Ureter (tissue), 1 donor: ENCODE measurements at places on chromosomes 5 and 9.

- DNase-seq = no peak
These were observed 1.3 kb downstream of the AGPAT2 start for GRCh38 chr9:136685790-136686533.

GRCh38 chr5:143311955-143312354 is 91.5 kb downstream of the NR3C1 start:
- no peak for DNase-seq

DNA sequence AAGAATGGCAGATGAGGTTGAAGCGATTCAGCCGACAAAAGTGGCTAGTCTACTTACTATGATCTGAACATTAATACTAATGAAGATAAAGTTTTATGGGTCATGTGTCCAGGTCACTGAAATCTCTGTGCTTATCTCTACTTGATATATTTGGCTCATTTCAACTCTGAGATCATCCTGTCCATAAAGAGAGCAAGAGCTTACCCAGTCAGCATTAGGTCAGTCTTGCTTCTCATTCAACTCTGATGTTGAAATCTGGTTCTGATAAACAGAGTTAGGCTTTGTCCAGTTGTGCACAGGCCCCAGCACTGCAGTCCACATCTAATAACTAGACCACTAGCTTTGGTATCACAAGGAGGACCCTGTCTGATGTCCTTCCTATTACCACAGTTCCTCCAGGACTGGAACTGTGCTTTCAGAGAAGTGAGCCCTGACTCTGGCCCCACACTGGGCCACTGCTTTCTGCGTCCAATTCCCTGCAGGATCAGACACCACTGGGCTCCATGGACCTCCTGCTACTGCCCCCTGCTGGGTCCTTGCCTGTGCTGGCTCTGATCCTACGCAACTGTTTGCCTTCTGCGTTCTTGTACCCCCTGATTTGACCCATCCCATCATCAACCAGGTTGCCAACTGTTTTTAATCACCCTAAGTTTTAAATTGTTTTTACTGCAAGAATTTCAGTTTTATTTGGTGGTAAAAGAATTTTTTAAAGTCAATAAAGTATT is 23.7 kb upstream of the FAM120A start:
- DNase-seq = no peak

DNA sequence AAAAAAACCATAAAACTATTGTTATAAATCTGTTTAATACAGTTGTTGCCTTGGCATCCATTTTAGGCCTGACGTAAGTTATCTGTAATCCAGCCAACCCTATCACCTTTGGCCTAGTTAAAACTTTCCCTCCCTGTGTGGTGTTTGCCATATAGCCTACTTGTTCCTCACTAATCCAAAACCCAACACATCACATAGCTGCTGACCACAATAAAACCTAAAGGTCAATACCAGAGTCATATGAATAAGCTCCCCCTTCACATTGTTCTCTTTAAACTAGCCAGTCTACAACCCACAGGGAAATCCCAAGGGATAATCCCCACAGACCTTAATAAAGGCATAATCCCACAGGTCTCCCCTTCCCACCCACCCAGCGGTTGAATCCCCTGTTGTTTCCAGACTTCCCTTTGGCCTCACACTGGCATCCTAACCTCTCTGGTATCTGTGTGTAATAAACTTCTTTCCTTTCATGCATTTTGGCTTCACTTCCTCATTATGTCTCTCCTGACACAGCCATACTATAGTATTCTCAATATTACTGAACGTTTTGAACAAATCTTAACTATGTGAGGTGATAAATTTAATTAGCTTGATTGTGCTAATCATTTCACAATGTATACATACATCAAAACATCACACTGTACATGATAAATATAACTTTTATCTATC is 50.8 kb downstream of the DTWD2 start:
- no peak for DNase-seq

DNA sequence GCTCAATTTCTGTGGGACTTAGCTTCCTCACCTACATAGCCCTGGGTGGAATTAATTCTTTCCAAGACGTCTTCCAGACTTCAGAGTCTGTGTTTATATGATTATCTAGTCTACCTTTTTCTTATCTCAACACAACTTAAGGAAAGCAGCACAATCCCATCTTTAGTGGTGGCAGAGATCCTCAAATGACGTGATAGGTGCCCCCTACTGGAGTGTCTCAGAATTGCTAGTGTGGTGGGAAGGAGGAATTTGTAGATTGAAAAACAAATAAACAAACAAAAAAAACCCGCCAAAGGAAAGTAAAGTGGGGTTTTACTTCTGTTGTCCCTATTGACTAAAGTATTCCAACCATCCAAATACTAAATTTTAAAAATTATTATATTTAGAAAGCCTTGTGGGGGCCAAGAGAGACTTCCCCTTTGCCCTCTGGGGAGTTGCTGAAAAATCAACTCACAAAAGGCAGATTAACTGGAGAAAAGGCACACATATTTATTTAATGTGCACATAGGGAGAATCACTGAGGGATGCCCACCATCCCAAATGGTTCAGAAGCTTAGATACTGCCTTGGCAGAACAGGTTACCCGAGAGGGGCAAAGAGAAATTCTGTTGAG is 283.3 kb downstream of the TMEM167A start:
- no peak for DNase-seq

- no peak for DNase-seq
These were observed 13.6 kb downstream of the PRXL2C start for GRCh38 chr9:96641514-96641913.

- DNase-seq = no peak
These were observed 46.6 kb downstream of the OSMR start for GRCh38 chr5:38892363-38892762.
